ENCODE measurements at places on chromosomes 3 and 15.

DNA sequence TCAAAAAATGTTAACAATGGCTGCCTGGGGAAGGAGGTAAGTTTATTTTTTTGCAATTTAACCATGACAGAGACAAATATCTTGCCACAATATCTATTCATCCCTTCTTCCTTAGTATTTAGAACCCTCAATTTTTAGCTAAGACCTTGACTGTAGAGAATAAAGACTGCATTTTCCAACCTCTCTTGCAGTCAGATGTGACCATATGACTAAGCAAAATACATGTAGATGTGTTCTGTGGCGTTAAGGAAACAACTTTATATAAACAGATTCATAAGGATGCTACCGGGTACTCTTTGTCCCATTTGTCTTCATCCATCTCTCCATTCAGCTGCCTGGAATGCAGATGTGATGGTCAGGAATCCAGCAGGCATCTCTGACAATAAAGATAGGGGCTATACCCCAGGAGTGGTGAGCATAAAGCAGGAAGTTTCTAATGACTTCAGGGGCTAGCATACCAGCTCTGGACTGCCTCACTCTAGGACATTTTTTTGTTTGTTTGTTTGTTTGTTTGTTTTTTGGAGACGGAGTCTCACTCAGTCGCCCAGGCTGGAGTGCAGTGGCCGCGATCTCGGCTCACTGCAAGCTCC lies 41.1 kb downstream of the LHFPL4 start:
- DNase-seq = no peak

- no peak for DNase-seq
These were observed 66.3 kb downstream of the FHIT start for GRCh38 chr3:61184956-61185355.

GRCh38 chr15:73993211-73993994 lies 1.1 kb upstream of the PML start:
- DNase-seq = no peak

DNA sequence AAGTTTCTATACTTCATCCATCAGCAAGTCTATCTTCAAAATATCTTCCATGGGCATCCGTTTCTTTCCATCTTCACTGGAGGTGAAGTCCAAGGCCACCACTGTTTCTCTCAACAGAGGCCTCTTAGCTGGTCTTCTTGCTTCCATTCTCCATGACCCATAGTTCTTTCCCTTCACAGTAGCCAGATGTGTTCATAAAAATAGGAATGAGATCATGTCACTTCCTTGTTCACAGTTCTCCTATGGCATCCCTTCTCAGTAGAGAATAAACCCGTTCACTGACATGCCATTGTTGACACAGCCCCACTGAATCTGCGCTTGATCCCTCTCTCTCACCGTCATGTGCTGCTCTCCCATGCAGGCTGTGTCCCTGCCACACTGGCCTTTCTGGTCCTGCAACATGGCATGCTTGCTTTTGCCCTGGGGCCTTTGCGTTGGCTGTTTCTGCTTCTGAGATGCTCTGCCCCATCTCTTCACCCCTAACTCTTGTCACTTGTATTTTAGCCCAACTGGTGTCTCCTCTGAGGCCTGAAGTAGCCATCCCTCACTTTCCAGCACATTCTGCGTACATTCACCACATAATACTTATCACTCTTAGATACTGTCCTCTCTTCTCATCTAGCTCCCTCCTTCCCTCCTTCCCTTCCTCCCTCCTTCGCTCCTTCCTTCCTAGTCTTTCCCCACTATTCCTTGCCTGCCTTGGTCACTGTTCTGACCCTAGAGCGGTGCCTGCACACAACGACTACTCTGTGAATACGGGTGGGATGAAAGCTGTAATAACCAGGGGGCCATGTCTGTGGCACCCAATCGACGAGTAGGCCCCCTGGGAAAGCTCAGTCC lies 42.0 kb downstream of the STARD5 start:
- DNase-seq = no peak

GRCh38 chr15:99473981-99474906 lies 91.5 kb upstream of the MEF2A start:
- no peak for DNase-seq

- no peak for DNase-seq
These were observed 87.2 kb downstream of the TJP1 start for GRCh38 chr15:29734917-29735572.

DNA sequence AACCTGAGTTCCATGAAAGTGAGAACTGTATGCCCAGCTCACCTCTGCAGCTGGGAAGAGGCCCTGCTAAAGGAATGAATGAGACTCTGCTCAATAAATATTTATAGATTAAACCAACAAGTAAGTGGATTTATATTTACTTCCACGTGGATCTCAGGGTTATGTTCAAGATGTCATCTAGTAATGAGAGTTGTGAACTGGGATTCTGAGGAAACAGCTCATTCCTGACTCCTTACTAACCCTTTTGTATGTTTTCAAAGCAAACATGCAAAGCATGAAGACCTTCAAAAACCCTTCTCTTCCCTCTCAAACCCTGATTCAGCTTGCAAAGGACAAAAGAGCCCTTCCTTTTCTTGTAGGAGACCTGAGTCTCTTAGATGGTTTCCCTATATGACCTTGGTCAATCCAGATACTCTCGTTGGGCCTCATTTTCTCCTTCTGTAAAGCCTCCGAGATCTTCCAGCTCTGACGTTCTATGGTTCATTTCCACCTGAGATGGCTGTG lies 53.4 kb downstream of the LSM3 start:
- DNase-seq = no peak

DNA sequence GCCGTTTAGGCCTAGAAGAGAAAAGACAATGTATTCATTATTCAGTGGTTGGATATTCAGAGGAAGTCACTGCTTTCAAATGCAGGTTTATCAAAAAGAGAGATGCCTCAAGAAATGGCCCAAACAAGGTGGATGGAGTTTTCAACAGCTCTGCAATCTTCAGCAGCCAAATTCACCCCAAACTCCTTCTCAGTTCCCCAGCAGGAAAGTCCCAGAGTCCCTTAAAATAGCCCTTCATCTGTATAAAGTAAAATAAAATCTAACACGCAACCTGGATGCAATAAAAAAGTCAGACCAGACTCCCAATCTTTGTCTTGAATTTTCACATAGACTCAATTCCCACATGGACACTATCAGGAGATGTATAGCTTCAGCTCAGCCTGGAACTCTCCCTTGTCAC lies 101.6 kb upstream of the SPATA12 start:
- no peak for DNase-seq

- DNase-seq = peak; percentile 87
These were observed 46.6 kb upstream of the ATP2B2 start for GRCh38 chr3:10551821-10552630.

DNA sequence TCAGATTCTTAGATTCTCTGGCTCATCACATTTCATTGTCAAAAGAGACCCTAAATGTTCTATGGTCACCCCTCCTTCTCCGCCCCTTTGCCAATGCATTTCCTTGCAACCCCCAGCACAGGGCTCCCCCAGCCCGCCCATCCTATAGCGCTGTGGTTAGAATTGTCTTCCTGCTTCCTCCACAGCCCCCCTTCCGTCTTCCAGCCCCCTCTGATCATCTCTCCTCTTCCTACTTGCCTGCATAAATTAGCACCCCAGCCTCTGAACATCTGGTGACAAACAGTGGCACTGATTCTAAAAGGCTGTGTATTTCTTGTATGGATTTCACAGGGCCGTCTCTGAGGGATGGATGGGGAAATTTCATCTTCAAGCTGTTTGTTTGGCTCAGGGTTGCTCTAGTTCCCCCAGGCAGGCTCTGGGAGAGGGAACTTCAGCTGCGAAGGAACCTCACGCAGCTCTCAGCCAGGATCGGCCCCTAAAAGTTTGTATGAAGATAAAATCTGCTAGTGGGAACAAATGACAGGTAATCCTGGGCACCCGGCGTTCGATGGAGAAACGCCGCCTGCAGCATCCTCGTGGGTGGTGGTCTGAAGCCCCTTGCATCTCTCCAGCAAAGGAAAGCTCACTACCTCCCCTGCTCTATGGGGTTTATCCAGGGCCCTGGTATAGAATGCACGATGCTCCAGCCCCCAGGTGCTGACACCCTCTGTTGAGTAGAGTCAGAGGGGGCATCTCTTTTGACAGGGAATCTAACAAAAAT lies 83.0 kb downstream of the WNT7A start:
- no peak for DNase-seq

DNA sequence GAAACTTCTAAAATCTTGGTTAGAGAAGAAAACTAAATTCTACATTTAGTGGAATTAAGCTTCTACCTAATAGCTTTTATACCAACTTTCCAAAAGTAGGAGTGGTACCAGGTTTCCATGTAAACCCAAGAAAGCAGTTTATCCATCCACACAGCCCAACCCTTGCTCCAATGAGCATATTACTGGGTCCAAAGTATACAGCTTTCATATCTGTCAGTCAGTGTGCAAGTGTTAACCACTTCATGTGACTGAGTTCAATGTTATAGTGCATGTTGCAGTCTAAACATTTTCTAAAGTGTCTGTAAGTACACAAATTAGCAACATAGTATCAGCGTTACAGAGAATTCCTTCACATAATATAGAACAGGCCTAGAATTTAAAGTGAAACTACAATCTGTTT lies 73.2 kb downstream of the C3orf70 start:
- no peak for DNase-seq

DNA sequence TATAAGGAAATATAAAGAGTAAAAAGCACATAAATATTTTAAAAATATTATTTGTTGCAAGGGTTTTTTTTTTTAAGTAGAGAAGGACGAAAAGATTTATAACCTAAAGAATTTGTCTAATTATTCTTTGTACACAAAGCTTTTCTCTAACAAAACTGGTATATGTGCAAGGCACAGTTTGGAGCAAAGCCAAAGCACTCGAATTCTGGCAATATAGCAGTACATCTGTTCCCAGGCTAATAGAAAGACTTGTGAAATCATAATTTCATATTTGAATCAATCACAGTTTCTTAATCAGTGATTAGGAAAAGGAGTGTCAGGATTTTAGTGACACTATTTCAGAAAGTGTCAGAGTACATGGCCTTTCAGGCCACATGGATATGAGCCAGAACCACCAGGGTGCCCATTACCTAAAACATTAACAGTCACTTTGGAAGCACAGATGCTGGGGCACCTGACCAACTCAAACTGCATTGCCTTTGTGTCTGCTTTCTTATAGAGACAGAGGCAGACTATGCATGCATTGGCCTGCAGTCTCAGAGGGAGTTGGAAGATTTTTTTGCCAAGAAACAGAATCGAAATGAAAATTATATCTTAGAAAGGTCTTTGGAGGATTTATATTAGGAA lies 651.8 kb upstream of the SGO1 start:
- no peak for DNase-seq

- no peak for DNase-seq
These were observed 1.5 kb upstream of the TMEM212 start for GRCh38 chr3:171841620-171842000.

DNA sequence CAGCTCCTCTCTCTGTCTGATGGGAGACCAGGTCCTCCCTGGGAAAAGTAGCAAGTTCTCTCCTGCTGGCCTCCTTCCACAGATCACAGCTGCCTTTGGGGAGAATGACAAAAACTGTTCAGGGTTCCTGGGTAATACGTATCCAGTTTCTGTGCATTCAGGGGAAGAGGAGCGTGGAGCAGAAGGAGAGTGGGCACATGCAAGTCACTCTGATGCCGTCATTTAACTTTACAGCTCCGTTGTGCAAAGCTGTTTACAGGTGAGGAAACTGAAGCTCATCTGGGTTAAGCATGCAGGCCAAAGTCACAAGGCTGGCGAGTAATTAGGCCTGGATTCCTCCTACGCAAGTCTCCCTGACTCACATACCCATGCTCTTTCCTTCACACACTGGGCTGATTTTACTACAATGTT lies 7.5 kb upstream of the TM4SF1 start:
- no peak for DNase-seq

- DNase-seq = no peak
These were observed 354.7 kb downstream of the ZBTB20 start for GRCh38 chr3:114792159-114792918.

- no peak for DNase-seq
These were observed 95.9 kb upstream of the PRR23E start for GRCh38 chr3:127097072-127097405.

DNA sequence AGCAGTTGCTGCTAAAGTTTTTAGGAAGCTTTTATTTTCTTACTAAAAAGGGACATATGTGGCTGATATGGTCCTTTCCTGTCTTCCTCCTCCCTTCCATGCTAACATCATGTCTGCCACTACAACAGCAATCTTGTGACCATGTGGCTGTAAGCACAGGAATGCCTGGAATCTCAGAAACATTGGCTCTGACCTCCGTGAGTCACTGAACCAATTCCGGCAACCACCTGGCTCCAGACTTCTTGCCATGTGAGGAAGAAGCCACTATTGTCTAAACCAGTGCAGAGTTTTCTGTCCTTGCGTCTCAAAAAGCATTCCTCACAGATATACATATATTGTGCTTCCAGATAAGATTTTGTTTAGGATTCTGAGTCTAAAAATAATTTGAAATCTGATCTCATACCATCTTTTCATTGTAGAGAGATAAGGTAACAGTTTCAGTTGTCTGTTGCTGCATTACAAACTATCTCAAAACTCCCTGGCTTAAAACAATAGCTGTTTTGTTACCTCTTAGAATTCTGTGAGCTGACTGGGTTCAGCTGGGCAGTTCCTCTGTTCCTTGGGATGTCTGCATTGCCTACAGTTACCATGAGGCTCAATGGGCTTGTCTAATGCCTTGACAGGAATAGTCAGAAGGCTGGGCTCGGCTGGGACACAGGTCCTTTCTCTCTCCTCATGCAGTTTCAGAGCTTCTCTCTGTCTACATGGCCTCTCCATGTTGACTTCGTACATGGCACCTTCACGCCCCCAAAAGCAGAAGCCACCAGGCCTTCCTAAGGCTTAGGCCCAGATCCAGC lies 77.3 kb upstream of the MAGI1 start:
- no peak for DNase-seq

- DNase-seq = no peak
These were observed 123.2 kb downstream of the RTP4 start for GRCh38 chr3:187491371-187491770.

GRCh38 chr3:71513515-71513914 lies 70.0 kb downstream of the FOXP1 start:
- no peak for DNase-seq

- no peak for DNase-seq
These were observed 22.8 kb downstream of the MYO1E start for GRCh38 chr15:59349680-59350420.

GRCh38 chr15:100753503-100753902 lies 126.1 kb upstream of the ALDH1A3 start:
- DNase-seq = no peak

- no peak for DNase-seq
These were observed 89.6 kb upstream of the TSEN2 start for GRCh38 chr3:12394569-12395271.

GRCh38 chr15:101559952-101560351 lies 70.4 kb upstream of the PCSK6 start:
- no peak for DNase-seq
